Activated CD4-positive, alpha-beta T cell treated with anti-CD3 and anti-CD28 coated beads for 36 hours (primary cell): ENCODE measurements at places on chromosomes 7 and 10.
A peak's percentile ranks its signal among the peaks of the same experiment; 100 is the strongest.

- DNase-seq, result peak; percentile 45
These were observed 12.9 kb downstream of the SEC31B start for GRCh38 chr10:100506596-100507356.

DNA sequence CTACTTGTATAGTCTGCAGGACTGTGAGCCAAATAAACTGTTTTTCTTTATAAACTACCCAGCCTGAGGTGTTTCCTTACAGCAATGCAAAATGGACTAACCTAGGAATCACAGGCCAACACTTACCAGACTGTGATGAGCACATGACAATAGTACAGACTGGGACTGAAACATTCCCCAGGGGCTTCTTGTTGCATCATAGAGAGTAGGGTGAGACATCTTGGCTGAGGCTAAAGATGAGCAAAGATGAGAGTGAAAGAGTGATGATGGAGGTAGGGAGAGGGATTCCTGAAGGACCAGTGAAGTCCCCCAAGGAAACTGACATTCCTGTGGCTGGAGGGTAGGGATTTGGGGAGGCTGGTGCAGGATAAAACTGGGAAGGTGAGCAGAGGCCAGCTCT is 194.4 kb downstream of the TPST1 start:
- DNase-seq, result no peak

GRCh38 chr7:84953234-84953633 is 233.6 kb downstream of the SEMA3D start:
- DNase-seq, result no peak

GRCh38 chr10:43814663-43815062 is 166.0 kb upstream of the ZNF32 start:
- no peak for DNase-seq

DNA sequence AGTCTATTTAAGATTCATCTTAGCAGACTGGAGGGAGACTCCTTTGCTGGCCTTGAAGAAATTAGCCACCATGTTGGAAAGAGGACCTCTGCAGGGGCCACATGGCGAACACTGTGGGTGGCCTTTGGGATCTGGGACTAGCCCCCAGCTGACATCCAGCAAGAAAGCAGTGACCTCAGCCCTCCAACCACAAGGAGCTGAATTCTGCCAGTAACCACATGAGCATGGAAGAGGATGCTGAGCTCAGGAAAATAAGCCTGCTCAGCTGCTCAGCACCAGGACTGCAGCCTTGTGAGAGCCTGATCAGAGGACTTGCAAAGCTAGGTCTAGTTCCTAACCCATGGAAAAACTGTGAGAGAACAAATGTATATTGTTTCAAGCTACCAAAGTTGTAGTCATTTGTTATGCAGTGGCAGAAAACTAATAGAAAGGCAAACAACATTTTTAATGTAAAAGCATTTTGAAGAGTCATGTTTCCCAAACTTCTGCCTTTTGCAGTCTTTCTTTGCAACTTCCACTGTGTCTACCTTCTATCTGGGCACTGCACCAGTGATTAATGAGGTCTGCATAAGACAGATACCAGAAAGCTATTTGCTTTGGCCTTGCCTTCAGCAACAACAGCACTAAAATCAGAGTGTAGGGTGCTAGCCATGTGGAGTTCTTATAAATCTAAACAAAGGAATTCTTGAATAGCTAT is 183.7 kb downstream of the FGFR2 start:
- DNase-seq, result no peak

DNA sequence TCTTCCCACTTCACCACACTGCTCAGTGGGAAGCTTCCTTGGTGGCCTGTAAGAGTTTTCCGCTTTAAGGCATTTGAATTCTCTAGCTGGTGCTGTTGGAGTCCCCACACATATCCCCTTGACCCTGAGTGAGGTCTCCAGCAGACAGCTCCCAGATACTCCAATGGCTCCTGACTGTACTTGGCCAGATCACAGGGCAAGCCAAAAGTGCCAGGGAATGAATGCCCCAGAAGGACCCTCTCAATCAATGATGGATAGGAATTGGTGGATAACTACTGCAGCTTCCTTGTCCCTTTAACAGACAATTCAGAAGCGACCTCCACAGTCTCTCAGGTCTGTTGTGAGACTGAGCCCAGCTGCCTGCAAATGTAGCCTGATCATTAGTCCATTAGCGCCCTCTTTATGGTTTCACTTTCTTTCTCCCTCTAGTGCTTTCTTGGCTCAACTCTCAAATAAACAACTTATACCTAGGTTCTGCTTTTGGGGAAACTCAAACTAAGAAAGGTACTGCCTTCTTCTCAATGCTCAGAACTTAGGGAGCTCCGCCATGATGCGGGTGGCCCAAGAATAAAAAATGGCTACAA is 283.0 kb downstream of the TCF7L2 start:
- no peak for DNase-seq

- DNase-seq, result peak; percentile 25
These were observed 202.1 kb downstream of the PRPF18 start for GRCh38 chr10:13788711-13789447.

DNA sequence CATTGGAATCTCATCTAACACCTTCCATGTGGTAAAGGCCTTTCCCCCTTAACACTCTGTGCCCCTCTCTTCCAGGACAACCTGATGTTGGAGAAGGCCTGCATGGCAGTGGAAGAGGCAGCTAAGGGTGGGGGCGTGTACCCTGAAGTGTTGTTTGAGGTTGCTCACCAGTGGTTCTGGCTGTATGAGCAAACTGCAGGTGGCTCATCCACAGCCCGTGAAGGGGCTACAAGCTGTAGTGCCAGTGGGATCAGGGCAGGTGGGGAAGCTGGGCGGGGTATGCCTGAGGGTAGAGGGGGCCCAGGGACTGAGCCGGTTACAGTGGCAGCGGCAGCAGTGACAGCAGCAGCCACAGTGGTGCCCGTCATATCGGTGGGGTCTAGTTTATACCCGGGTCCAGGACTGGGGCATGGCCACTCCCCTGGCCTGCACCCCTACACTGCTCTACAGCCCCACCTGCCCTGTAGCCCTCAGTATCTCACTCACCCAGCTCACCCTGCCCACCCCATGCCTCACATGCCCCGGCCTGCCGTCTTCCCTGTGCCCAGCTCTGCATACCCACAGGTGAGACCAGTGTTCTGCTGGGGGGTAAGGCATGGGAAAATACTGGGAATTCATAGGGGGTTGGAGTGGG is 12.4 kb downstream of the NDST2 start:
- DNase-seq, result no peak

- no peak for DNase-seq
These were observed 10.1 kb downstream of the ELFN1 start for GRCh38 chr7:1679966-1680730.

GRCh38 chr7:24824896-24825295 is 67.6 kb upstream of the GSDME start:
- DNase-seq, result no peak

GRCh38 chr10:116287906-116288501 is 15.0 kb upstream of the GFRA1 start:
- peak; percentile 55 for DNase-seq

DNA sequence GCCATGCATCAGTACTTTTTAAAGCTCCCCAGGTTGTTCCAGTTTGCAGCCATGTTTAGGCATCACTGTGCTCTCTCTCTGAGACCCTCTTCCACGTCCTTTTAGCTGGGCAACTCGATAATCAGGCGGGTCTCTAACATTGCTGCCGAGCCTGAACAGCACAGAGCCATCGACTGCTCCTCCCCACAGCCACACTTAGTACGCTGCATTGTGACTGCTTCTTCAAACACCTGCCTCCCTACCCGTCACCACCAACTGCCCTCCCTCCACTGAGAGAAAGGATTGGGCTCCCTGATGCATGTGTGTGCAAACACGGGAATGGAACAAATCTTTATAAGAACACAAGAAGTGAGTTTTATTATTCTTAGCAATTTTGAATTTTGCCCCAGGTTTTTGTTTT is 11.4 kb upstream of the TACR2 start:
- DNase-seq, result no peak

GRCh38 chr7:96244244-96244991 is 77.5 kb downstream of the SLC25A13 start:
- DNase-seq, result no peak

GRCh38 chr10:82071231-82071630 is 196.2 kb downstream of the NRG3 start:
- DNase-seq, result no peak

GRCh38 chr10:79160191-79160590 is 91.4 kb downstream of the ZMIZ1 start:
- no peak for DNase-seq
